ENCODE measurements at places on chromosomes 4 and X.
A peak's percentile ranks its signal among the peaks of the same experiment; 100 is the strongest.

DNA sequence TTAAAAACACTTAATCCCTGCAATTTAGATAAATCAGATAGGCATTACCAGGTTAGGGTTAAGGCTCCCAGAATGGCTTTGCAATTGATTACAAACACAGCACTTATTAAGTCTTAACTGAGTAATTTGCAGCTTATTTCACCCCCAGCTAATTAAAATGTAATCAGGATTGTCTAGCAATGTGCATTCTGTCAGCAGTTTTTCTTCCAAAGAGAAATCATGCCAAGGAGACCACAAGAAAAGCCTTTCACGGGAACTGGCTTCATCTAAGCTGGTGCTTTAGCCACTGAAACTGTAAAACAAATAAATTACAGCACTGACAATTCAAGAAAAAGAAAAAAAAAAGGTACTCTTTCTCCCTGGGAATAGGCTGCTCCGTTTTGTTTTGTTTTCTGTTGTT lies 2.1 kb downstream of the ANOS1 start:
- no peak for DNase-seq

- no peak for DNase-seq
Observed at GRCh38 chrX:140767646-140768045, 58.1 kb downstream of the LINC00632 start.

DNA sequence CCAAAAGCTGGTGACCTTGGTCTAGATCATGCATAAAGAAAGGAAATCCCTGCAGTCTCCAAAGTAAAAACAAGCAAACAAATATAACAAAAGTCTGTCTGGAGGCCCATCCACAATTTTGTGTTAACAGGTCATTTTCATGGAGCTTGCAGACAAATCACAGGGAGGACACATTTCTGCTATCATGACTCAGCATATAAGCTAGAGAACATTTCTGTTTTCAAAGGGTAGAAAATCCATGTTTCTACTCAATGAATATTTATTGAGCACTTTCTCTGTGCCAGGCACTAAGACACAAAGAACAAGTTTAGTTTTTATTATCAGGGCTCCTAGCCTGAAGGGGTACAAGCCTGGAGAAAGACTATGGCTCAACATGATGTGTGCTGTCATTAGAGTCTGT lies 71.1 kb downstream of the PARM1 start:
- no peak for DNase-seq

GRCh38 chrX:39911278-39911897 lies 186.4 kb downstream of the BCOR start:
- DNase-seq: no peak

DNA sequence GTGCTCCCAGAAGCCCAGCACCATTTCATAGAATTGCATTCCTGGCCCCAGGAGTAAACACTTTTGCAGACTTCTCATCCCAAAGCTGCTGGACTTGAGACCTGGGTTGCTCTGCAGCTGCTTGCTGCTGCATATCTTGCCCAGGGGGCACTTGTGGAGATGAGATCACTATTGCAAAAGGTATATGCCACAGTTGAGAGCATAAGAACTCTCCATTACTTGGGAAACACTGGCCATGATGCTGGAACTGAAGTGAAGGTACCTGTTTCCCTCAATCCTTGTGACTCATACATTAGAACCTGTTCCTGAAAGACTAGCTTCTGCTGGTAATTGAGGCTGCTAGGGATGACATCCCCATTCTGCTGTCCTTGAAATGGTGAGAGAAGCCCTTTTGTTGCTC lies 43.1 kb upstream of the WDR1 start:
- DNase-seq: no peak

DNA sequence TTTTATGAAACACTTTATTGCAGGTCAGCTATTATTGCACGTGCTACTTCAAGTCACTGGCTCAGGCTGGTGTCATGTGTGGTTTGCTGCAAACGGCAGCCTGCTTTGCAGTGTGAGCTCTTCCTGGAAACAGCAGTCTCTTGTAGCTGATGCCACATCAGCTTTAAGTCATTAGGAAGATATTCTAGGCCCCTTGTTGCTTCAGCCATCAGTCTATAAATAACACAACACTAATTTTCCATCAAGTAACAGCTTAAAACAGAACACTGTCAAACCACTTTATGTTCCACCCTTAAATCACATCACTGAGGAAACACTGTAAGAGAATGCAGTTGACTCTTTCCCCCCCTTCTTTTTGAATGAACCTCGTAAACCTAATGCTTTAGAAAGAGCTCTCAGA lies 93.8 kb downstream of the GATB start:
- no peak for DNase-seq

DNA sequence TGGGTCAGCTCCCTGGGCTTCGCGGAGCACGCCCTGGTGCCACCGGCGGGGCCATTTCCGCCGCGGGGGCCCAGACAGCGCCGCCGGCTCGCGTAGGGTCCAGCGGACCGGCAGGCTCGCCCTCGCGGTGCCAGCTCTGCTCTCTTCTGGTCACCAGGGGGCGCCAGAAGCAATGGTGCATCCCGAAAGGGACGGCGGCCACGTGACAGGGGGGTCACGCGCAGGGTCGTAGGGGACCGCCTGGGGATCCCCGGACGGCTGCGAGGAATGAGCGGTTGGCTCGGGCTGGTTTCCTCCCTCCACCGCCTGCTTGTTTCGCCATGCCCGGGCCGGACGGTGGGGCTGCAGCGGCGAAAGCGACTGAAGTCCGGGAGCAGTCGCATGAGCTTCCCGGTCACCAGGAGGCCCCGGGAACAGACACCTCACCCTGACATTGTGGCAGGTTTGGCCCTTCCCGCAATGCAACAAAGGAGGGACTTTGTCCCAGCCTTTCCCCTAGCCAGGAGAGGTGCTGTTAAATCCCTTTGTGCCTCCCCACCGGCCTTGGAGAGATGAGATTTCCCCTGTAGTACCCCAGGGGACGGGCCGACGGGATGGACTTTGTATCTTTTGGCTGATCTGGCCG lies 15.8 kb downstream of the ZCCHC12 start:
- peak; percentile 77 for DNase-seq

DNA sequence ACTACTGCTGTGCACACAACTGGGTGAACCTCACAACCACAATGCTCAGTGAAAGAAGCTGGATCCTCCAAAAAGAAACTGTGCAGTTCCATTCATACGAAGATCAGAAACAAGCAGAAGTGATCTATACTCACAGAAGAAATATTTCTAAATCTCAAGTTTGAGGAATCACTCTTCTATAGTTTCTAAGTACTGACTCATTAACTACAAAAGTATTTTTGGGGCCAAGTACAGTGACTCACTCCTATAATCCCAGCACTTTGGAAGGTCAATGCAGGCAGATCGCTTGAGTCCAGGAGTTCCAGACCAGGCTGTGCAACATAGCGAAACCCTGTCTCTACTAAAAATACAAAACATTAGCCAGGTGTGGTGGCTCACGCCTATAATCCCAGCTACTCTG lies 51.3 kb upstream of the RELL1 start:
- no peak for DNase-seq

DNA sequence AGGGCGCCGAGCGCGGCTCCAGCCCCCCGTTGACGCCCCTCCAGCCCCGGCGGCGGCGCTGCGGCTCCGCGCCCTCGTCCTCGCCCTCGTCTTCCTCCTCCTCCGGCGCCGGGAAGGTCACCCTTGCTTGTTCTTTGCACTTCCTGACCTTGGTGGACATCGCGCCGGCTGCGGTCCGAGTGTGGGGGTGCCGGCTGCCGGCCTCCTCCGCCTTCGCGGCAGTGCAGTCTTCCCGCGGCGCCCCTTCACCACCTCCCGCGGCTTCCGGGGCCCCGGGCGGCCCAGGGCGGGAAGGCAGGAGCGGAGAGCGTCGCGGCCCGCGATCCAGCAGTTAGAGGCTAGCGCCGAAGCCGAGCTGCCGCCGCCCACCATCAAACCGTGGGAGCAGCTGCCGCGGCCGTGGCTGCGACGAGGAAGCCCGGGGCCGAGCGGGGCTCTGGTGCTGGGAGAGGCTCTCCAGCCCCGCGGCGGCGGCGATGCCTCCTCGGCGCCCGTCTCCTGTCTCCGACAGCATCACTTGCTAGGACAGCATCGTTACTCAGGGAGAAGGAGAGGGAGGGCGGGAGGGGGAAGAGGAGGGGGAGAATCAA lies at the start of gene TRPC3:
Gene TRPC3, minus strand, starts transcription at position 540 of the 590 bp plus-strand sequence. Its CDS starts 380 bp downstream, at position 160.
- DNase-seq: peak; percentile 40
